Stomach (tissue), 19 donors: ENCODE measurements at places on chromosomes 6 and 20. TPM values are rescaled to one million over a fixed set of nuclear protein-coding genes. Genes with fewer than 3 reads are reported as not detected.

DNMT3B gene
- not detected for total RNA-seq

LY6G6C gene
- not detected for total RNA-seq

RAMACL gene
- total RNA-seq, result 9.0 TPM

LINC00237 gene
- not detected for total RNA-seq

GRCh38 chr6:52724406-52725121 is 38.7 kb downstream of the GSTA2 start:
- peak overlapping the region; percentile 85 for H3K27ac ChIP-seq
- peak; percentile 82 for DNase-seq
- H3K36me3 ChIP-seq, result no peaks in the 10 kb centered on the region
- H3K4me1 ChIP-seq, result peaks cover 27% of the 10 kb centered on the region
- H3K4me3 ChIP-seq, result no peak overlapping the region

- no peaks in the 10 kb centered on the region for H3K27me3 ChIP-seq
- DNase-seq, result peak; percentile 19
- H3K4me1 ChIP-seq, result peaks cover 6% of the 10 kb centered on the region
- H3K27ac ChIP-seq, result no peak overlapping the region
- H3K36me3 ChIP-seq, result no peaks in the 10 kb centered on the region
Measured at GRCh38 chr20:8795404-8795803, 273.5 kb upstream of the PLCB4 start.

DNA sequence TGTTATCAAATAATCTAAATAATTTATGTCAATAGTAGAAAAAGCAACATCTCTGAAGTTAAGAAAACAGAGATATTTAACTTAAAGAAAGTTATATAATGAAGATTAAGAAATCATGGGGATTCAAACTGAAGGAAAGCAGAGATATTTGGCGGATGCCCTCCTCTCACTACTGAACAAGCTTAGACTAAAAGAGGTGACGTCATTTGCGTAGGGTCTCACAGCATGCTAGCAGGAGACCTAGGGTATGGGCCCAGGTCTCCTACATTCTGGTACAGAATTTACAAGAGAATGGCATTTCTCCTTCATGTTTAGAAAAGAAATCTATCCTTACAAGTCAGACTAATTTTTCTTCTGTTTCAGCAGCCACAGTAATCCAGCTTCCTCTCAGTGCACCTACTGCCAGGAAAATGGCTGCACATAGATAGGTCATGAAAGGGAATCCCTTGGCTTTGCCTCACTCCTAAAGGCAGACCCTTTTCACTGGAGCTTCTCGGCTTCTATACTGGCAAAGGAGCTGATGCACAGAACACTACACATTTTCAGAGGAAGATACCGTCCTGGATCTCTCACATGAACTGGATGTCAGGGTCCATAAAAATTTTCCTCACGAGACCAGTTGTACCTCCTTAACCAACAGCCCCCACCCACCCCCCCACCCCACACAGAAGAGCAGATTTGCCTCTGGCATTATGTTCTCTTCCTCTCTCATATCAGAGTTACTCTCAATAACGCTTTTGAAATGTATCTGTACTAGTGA is 41.8 kb upstream of the DST start:
- H3K27me3 ChIP-seq, result no peaks in the 10 kb centered on the region
- no peak overlapping the region for H3K4me3 ChIP-seq
- H3K4me1 ChIP-seq, result peaks cover 50% of the 10 kb centered on the region
- H3K27ac ChIP-seq, result peak overlapping the region; percentile 36
- no peaks in the 10 kb centered on the region for H3K36me3 ChIP-seq

DNA sequence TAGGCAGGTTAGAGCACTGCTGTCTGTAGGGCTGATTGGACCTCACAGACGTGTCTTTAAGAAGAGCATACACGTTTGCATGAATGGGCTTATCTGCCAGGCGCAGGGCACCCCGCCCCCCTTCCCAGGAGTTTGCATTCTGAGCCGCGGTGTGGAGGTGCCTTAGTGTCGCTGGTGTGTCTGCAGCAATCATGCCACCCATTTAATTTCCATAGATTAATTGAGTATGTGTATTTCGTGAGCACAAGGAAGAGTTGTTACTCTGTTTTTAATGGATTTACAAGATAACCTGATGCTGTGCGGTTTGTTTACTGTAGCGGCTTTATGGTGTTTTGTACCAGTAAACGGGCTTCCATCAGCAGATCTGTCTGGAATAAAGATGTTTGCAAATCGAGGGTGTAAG is 107.7 kb downstream of the ZDHHC14 start:
- no peak overlapping the region for H3K27ac ChIP-seq
- peaks cover 13% of the 10 kb centered on the region for H3K4me1 ChIP-seq
- H3K27me3 ChIP-seq, result no peaks in the 10 kb centered on the region

GRCh38 chr6:167797011-167797471 is 29.7 kb upstream of the AFDN start:
- H3K4me1 ChIP-seq, result peaks cover 15% of the 10 kb centered on the region
- no peak for DNase-seq
- H3K36me3 ChIP-seq, result no peaks in the 10 kb centered on the region
- H3K27me3 ChIP-seq, result no peaks in the 10 kb centered on the region

DNA sequence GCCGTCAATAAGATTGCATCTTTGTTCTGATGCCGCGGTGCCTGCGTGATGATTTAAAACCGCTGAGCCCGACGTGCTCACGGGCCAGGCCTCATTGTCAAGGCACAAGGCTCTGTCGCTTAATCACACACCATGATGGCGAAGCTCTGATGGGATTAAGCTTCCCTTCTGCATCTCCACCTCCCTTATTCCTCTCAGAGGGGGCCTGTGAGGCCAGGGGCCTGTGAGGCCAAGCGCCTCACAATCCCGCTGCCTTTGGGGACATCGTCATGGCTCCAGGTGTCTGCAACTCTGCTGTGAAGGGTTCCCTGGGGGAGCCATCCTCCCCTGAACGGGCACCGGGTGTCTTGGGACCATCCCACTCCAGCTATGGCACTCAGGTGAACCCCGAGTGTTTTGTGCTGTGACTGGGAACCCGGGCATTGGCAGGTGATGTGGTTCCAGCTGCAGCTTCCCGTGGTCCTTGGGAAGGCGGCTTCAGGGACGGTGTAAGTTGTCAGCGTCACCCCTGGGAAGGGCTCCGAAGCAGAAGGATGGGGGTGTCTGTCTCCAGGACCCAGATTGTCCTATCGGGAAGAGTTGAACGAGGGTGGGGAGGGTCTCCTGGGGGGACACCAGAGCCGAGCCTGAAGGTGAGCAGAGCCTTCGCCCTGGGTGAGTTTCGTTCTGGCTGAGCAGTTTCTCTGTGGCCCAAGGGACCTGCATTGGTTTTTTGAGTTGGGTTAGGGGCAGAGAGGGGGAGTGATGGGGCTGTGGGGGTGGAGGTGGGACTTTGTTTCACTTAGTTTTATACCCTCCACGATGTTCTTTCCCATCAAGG is 18.0 kb upstream of the BHLHE23 start:
- peaks cover 8% of the 10 kb centered on the region for H3K4me1 ChIP-seq
- H3K36me3 ChIP-seq, result no peaks in the 10 kb centered on the region
- DNase-seq, result no peak
- H3K27ac ChIP-seq, result no peak overlapping the region
- no peak overlapping the region for H3K4me3 ChIP-seq

DNA sequence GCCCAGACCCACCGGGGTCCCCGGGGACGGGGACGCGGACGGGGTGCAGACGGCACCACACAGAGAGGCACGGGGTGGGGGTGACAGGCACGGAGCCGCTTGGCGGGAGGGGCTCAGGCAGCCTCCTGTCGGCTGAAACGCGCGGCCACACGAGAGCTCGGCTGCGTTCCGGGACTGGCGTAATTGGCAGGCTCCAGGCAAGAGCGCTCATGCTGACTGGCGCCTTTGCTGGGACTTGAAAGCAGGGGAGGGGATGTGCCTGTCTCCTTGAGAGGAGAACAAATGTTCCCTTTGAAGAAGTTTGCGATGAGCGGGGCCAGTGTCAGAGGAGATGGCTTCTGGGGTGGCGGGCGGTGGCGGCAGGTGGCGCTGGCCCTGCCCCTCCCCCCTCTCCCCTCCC is 25.8 kb downstream of the BHLHE23 start:
- DNase-seq, result peak; percentile 51
- H3K4me1 ChIP-seq, result peaks cover 8% of the 10 kb centered on the region
- peaks cover 10% of the 10 kb centered on the region for H3K27me3 ChIP-seq
- no peak overlapping the region for H3K27ac ChIP-seq
- no peaks in the 10 kb centered on the region for H3K36me3 ChIP-seq
- no peak overlapping the region for H3K4me3 ChIP-seq
